ENCODE measurements at places on chromosomes 4 and X.

GRCh38 chr4:21768349-21769310, 179.9 kb downstream of the KCNIP4 start:
- no peak for DNase-seq

- no peak for DNase-seq
Observed at GRCh38 chrX:54076903-54077302, 32.6 kb upstream of the PHF8 start.

DNA sequence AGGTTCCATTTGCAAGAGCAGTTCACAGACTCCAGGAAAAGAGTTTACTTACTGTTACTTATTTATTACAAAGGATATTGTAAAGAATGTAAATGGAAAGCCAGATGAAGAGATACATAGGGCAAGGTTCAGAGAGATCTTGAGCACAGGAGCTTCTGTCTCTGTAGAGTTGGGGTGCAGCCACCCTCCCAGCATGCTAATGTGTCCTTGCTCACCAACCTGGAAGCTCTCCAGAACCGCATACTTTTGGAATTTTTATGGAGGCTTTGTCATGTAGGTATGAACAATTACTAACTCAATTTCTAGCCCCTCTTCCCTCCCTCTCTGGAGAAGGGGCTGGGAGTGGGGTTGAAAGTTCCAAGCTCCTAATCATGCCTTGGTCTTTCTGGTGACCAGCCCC, 857.2 kb downstream of the RPA4 start:
- no peak for DNase-seq

DNA sequence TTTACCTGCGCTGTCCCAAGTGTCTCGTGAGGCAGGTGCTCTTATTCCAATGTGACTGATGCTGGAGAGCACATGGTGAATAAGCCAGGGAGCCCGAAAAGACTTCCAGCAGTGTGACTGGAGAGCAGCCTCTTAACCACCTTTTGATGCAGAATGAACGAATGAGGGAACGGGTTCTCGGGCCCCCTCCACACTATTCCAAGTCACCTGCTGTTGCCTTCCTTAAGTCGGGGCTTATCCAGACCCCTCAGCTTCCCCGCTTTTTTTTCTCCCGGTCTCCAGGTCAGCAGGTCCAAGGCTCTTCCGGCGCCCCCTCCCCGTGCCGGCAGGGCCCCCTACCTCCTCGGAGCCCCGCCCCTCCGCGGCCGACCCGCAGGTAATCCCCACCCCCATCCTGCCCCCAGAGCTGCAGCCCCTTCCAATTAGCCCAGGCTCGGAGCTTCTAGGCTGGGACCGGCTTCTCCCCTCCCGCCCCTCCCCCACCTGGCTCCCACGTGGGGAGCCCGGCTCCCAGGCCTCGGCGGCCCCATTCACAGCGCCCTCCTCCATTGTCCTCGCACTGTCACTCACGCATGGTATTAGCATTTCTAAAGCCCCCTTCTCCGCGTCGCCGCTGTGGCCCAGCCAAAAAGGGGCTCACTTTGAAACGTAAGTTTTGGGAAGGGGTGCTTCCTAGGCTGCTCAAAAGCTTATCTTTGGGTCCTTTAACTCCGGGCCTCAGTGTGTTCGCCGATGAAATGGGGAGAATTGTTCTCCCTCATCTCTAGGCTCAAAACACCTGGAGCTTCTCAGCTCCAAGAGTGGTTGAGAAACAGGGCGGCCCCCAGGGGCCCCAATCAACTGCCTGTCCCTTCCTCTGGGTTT, 56.2 kb upstream of the PJA1 start:
- no peak for DNase-seq

- DNase-seq: no peak
Observed at GRCh38 chrX:136310411-136310810, 9.6 kb downstream of the ADGRG4 start.

DNA sequence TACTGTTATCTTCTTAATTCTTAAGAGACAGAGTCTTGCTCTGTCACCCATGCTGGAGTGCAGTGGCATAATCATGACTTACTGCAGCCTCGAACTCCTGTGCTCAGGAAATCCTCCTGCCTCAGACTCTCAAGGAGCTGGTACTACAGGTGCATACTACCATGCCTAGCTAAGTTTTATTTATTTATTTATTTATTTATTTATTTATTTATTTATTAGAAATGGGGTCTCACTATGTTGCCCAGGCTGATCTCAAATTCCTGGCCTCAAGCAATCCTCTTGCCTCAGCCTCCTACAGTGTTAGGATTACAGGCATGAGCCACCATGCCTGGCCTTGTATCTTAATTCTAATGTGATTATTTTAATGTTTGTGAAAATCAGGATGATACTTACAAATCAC, 125.6 kb downstream of the THOC2 start:
- DNase-seq: no peak

GRCh38 chr4:47418147-47418546, 45.4 kb downstream of the COMMD8 start:
- DNase-seq: no peak

DNA sequence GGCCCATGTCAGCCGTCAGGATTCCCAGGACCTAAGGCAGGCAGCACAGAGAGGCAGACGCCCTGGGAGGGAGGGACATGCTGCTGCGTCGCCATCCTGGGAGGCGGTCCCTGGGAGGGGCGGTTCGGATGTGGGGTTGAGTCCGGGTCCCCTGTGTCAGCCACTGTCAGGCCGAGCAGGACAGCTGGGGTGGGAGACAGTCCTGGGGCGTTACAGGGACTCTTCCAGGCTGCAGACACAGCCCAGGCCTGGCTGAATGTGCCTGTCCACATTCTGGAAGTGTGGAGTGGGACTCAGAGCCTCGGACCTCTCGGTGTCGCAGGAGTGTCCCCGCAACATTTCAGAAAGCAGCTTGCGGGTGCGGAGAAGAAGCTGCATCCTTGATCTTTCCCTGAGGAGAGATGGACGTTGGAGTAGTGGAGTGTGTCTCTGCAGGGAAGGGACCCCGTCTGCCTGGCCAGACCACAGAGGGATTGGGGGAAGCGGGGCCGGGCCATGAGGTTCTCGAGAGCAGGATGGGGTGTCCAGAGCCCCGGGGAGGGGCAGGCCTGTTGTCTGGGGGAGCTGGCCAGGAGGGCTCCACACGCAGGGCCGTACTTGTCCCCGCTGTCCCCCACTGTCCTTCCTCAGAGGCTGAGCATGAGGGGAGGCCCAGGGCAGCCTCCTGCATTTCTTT, 6.1 kb downstream of the AKAP17A start:
- no peak for DNase-seq

- no peak for DNase-seq
Observed at GRCh38 chr4:22245294-22245693, 270.6 kb downstream of the ADGRA3 start.

DNA sequence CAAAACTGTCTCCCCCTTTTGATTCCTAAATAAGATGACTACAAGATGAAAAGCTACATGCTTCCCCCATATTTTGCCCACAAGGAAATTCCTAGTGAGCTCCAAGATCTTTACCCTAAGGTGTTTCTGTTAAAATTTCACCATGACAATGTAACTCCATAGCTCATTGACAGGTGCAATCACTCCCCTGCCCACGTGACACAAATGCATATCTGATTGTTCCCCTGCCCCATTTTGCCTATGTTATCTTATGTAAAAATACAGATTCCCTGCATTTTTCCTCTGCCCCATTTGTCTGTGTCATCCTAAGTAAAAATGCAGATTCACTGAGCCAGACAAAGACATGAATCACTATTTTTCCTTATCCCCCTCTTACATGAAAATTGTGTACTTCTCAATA, 66.7 kb downstream of the GPRASP3 start:
- DNase-seq: no peak

GRCh38 chr4:623914-624566, 1.3 kb upstream of the PDE6B start:
- no peak for DNase-seq

DNA sequence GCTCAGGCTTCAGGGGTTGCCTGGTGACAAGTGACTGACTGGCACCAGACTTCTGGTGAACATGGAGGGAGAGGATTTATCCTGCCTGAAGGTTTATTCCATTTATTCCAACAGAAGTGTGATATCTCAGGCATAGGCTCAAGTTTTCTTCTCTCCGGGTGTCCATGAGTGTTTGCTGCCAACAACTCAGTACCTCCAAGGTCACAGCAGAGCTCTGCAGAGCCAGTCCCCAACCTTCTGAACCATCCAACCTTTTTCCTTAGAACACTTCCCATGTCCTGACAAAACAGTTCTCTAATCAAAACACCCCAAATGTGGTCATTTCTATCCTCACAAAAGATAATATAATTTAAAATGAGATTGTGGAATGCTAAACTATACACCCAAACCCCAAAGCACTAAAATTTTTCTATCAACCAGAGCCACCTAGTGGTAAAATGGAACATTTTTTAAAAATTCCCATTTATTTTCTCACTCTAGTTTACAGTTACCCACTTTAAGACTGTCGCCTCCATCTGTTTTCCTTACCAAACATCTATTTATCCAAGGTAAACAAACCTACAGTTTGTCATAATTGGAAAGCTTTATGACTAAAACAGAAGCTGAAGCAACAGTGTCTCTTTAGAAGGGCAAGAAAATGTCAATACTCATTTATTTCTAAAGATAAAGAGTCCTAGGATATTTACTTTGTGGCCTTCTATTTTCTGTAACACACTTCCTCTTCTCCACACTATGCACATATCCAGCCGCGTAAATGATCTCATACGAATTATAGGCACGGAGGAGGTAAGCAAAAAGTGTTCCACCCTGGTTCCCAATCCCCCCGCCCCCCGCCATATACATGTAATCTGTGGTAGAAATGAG, 39.5 kb downstream of the TMEM154 start:
- no peak for DNase-seq

- no peak for DNase-seq
Observed at GRCh38 chrX:69192603-69193002, 27.4 kb upstream of the PJA1 start.

- peak; percentile 31 for DNase-seq
Observed at GRCh38 chrX:153926858-153927671, 1.0 kb upstream of the ARHGAP4 start.

DNA sequence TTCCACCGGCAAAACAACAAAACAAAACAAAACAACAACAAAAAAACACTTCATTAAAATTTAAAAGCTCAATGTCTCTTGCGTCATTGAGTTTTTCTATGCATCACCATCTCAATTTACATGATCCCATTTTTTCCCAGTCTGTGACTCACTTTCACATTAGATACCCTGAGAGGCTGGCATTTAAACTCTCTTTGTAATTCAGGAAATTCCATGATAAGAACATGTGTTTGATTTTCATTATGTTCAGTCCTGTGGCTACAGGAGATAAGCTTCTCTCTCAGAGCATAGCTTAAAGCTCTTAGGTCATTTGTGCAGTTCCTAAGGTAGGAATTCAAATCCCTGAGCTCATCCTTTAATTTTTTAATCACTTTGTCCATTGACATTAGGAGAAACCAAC, 104.6 kb downstream of the NBDY start:
- no peak for DNase-seq

DNA sequence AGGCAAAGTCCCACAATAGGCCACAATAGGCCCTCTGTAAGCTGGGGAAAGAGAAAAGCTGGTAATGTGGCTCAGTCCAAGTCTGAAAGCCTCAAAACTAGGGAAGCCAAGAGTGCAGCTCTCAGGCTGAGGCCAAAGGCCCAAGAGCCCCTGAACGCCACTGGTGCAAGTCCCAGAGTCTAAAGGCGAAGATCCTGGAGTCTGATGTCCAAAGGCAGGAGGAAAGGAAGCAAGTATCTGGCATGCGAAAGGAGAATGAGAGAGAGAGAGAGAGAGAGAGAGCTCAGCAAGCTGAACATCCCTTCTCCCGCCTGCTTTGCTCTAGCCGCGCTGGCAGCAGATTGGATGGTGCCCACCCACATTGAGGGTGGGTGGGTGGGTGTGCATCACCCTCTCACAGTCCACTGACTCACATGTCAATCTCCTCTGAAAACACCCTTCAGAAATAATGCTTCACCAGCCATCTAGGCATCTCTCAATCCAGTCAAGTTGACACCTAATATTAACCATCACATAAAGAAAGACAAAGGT, 30.9 kb upstream of the ELF2 start:
- DNase-seq: no peak

GRCh38 chr4:147533331-147533730, 52.4 kb downstream of the EDNRA start:
- DNase-seq: no peak

GRCh38 chrX:112935029-112935428, 94.4 kb upstream of the AMOT start:
- DNase-seq: no peak

DNA sequence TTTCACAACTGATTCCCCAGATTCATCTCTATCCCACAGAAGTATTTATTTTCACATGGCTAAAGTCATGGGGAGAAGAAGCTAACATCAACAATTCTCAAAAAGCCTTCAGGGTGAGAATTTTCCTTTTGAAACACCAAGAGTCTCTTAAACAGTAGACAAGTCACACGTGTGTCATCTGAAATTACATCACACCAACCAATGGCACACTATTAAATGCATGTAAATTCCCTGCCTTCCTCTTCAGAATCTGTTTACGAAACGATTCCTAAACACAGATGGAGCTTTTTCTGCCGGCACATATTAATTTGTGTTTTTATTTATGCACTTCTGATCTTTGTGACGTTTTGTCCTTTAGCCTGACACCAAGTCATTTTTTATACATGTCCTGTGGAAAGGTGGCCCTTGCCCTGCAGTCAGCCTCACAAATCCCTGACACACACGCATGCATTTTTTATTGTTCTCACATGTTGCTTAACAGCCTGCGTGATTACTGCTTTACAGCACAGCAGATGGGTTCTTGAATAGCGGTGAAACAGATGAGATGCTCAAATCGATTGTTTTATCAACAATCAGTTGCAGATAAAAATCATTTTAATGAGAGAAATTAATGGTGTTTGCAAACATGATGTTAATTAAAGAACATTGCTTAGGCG, 735.9 kb upstream of the TENM3 start:
- DNase-seq: no peak

DNA sequence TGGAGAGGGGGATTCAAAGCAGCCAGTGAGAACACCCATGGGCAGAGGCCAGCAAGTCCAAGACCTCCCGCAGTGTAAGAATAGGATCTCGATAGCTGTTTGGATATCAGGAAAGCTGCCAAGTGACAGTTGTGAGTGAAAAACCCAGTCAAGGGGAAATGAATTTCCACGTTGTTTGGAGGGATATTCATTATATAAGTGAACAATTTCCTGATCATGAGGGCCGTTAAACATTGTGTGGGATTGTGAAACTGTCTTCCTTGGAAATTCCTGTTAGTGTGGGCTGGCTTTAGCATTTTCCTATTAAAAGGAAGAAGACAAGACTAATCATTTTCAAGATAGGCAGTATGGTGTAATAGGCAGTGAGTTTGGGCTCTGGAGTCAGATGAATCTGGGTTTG, 15.0 kb downstream of the CLDN2 start:
- DNase-seq: no peak

DNA sequence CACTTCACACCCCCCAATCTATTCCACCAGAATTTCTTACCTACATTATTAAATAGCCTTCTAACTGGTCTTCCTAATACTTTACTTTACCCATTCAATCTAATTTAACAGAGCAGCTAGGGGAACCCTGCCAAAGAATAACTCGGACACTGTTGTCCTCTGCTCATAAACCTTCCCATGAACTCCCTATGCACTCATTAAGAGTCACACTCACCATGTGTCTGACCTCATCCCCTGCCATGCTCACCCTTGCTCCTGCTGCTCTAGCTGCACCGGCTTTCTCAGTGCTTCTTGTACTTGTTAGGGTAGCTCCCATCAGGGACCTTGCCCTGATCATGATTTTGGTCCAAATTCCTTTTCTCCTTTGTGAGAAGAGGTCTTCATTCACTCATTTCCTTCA, 54.6 kb upstream of the GUCY1A1 start:
- DNase-seq: no peak

Measured in esophagus squamous epithelium (tissue), 5 donors.